T-helper 9 cell (primary cell): ENCODE measurements at places on chromosomes 7 and 10.

- no peak for DNase-seq
Measured at GRCh38 chr10:132068431-132069121, 2.8 kb downstream of the JAKMIP3 start.

GRCh38 chr7:149598721-149599308 lies 101.2 kb upstream of the ZNF746 start:
- no peak for DNase-seq

GRCh38 chr10:120177330-120177729 lies 279.7 kb upstream of the PLPP4 start:
- DNase-seq: no peak

DNA sequence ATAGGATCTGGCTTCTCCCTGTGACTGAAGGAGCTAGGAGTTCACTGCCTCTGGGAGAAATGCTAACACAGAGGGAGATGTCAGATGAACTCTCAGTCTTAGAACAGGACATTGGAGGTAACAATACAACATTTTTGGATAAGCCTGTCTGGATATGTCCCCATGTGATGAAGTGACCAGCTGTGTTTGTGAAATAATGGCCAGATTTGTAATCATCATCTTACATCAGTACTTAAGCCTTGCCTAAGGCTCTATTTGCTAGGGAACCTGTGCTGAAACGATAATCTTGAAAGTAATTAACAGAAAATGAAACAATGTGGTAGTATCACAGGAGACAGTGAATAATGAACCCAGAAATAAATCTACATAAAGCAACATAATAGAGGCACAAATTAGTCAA lies 56.2 kb downstream of the CRPPA start:
- DNase-seq: no peak

- no peak for DNase-seq
Measured at GRCh38 chr7:134129856-134130523, 2.9 kb downstream of the LRGUK start.

- DNase-seq: no peak
Measured at GRCh38 chr7:107232568-107233090, 63.8 kb downstream of the HBP1 start.

DNA sequence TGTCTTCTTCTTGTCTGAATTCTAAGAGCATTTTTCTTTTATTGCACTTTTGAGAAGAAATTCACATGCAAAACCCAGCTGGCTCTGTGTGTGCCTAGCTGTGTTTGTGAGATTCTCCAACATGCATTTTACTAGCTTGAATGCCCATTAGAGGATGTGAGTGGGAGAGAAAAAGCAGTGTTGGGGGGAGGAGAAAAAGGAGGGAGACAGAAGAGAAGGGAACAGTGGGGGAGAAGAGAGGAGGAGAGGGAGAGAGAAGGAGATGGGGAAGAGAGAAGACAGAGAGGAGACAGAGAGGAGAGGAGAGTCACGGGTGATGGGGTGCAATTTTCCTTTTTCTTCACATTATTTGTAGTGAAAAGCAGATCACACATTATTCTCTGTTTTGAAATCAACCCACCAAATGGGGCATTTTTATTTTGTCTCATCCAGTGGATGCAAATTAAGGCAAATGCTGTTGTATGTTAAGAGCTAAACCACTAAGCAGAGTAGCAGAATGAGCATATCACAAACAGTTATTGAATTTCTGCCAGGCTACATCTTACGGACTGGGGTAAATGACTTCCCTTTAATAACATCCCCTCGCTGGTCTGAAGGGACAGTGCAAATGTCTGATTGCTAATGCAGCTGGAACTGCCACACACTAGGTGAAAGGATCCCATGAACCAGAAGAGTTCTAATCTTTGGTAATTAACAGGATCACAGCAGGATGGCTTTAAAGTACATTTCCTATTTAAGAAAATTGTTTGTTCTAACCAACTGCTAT lies 849 bp downstream of the LRRN3 start:
- DNase-seq: no peak

GRCh38 chr7:107782374-107782773 lies 20.6 kb downstream of the SLC26A3 start:
- DNase-seq: no peak

- DNase-seq: peak; percentile 88
Measured at GRCh38 chr7:27160546-27161213, 4.2 kb upstream of the HOXA7 start.

GRCh38 chr7:82382276-82382675 lies 61.3 kb downstream of the CACNA2D1 start:
- no peak for DNase-seq

- no peak for DNase-seq
Measured at GRCh38 chr7:44987996-44988395, 9.2 kb upstream of the MYO1G start.

- DNase-seq: no peak
Measured at GRCh38 chr10:129319934-129320333, 147.1 kb upstream of the MGMT start.

DNA sequence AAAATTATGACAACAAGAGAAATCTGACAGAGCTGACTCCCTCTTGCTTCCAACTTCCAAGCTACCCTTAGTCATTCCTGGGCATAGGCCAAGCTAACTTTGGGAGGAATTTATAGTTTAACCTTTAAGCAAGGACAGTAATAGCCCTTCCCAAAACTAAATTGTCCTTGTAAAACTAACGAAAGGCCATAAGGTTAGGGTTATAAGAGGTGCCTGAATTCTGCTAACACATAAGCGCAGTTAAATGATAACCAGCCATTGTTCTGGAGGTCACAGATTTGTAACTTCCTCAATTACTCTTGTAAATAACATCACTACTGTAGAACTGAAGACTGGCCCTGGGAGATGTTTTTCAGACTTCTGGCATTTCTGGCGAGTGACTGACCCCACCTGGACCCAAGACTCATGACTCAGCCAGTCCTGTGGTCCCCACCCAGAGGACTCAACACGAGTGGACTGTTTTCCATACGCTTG lies 481.2 kb downstream of the KCNMA1 start:
- no peak for DNase-seq

DNA sequence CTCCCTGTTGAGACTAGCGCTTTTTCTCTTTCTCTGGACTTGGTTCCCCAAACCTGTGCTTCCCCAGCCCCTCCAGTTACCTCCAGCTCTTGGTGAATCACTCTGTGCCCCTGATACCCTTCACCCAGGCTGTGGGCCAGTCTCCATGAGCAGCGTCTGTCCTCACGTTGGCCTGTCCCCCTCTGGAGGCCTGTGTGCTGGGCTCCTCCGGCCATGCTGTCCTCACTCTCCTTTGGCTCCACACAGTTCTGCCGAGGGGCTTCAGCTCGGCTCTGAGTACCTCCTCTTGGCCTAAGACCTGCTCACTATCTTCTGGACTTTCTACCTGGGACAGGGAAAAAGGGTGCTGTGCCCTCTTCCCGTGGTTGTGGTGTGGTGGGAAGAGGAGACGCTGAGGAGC lies 140.2 kb upstream of the TNS3 start:
- DNase-seq: no peak

GRCh38 chr10:3339531-3339950 lies 167.0 kb upstream of the PITRM1 start:
- DNase-seq: no peak

GRCh38 chr7:35241884-35242283 lies 12.0 kb downstream of the TBX20 start:
- DNase-seq: no peak

DNA sequence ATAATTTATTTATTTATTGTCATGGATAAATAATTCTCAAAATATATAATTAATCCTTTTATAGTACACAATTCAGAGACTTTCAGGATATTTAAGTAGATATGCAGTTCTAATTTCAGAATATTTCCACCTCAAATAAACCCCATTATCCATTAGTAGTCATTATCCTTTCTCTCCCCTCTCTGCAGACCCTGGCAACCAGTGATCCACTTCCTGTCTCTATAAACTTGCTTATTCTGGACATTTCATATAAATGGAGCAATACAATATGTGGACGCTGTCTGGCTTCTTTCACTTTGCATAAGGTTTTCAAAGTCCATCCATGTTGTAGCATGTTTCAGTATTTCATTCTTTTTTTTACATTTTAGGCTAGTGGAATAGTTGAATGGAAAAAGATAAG lies 230.2 kb downstream of the FZD1 start:
- DNase-seq: no peak

GRCh38 chr7:135716677-135717238 lies 11.2 kb downstream of the SLC13A4 start:
- DNase-seq: no peak

DNA sequence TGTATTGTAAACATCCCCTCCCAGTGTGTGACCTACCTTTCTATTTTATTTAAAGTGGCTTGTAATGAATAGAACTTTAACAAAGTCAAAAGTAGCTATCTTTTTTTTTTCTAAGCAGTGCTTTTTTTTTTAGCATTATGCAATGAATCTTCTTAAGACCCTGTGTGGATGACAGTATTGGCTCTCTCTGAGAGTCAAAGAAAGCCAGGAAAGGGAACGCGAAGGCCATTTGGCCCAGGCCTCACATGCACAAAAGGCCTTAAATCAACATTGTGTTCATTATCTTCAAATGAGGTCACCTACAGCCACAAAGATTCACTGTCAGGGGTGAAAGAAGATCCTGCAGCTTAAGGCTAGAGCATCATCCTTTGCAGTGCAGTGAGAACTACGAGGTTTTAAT lies 721.5 kb downstream of the GRID1 start:
- DNase-seq: no peak

DNA sequence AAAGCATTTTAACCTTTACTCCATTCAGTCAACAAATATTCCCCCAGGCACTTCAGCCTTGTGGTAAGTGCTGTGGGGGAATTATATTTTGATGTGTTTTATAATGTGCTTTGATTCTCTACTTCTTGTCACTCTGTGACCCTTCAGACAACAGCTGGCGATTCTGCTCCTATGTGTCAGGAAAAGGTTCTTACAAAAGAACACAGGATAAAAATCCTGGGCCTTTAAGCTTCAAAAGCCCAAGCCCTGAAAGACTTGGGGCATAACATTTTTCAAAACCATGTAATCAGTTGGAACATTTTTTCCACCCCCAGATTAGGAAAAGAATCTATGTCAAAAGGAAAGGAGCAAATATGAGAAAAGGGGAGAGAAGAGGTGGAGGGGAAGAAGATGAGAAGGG lies 37.8 kb upstream of the LRRC17 start:
- no peak for DNase-seq

DNA sequence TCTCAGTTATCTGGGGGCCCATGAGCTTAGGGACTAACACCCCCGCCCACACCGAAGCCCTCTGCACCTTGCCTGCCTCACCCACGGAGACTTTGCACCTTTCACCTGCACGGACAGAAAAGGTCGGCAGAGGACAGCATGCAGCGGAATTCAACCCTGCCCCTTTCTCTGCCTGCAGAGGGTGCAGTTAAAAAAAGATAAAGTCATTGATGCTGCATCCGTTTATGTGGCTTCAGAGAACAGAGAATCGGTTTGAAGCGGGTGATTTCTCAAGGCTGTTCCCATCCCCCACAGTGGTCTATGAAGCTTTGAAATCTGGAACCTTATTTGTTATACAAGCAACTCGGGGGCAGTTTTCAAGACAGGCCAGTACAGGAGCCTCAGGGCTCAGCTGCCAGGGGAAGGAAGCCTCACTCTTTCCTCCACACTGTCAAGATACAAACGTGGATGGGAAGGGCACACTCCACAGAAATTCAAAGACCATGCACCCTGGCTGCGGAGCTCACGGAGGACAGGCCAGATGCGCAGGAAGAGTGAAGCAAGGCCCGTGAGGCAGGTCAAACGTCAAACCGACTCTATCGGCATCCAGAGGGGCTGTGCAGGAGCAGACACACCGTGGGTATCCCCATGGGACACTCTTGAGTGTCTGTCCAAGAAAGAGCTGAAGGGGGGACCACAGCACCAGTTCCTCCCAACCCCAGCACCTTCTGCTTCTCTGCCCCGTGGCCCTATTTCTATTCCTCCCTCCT lies 66.3 kb downstream of the INSIG1 start:
- no peak for DNase-seq

DNA sequence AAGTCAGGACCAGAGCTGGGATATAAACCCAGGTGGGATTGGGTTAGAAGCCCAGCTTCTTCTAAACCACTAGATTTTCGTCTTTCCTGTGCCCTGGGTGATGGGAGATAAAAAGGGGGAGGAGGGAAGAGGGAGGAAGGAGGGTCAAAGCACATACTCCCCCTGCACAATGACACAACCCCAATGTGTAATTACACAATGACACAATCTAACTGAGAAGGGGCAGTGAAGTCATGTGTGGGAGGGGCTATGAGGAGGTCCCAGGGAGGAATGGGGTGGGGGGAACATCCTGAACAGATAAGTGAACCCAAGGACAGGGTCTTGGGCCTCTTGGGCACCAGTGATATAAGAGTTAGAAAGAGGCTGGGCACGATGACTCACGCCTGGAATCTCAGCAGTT lies 44.5 kb downstream of the TECTB start:
- no peak for DNase-seq

DNA sequence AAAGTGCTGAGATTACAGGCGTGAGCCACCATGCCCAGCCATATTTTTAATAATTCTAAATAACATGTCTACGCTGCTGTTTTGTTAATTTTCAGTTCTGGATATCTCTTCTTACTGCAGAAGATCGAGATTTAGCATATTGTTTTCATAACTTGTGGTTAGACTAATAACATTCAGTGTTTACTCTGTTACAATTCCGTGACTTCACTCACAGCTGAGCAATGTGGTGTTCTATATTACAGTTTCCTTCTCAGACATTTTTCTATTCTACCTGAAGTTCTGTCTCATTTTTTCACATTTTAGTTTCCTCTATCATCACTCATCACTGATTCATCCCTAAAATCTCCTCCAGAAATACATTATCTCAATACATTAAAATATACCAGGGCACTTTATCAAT lies 10.9 kb downstream of the RNF32 start:
- DNase-seq: no peak

DNA sequence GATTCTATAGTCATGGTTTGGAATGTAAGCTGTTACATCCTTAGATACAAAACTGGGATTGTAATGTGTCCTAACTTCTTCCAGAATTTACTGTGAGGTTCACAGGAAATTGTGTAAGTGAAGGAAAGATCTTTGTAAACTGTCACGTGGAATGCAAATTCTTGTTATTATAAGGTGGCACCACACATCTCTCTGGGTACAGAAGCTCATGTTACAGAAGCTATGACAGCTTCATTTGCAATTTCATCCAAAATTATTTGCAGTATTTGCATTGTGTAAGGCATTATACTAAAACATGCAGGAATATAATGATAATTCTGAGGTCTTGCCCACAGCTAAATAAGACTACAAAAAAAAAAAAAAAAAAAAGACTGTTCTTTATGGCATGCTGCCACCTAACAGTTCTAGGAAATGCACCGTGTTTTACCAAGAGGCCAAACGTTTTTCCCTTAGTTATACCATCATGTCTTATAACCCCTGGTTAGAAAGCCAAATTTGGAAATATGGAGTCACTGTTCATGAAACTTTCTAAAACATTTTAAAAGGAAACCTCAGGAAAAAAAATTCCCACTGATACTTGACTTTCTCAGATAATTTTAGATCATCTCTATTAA lies 17.6 kb downstream of the MINDY3 start:
- DNase-seq: no peak

GRCh38 chr10:132829403-132829802 lies 43.5 kb upstream of the NKX6-2 start:
- no peak for DNase-seq

GRCh38 chr7:35716038-35716803 lies 21.3 kb upstream of the HERPUD2 start:
- no peak for DNase-seq

- DNase-seq: no peak
Measured at GRCh38 chr7:19552576-19552975, 156.3 kb downstream of the POLR1F start.
